ENCODE measurements at places on chromosomes 4 and X. TPM values are rescaled to one million over a fixed set of nuclear protein-coding genes. Genes with fewer than 3 reads are reported as not detected.

DNA sequence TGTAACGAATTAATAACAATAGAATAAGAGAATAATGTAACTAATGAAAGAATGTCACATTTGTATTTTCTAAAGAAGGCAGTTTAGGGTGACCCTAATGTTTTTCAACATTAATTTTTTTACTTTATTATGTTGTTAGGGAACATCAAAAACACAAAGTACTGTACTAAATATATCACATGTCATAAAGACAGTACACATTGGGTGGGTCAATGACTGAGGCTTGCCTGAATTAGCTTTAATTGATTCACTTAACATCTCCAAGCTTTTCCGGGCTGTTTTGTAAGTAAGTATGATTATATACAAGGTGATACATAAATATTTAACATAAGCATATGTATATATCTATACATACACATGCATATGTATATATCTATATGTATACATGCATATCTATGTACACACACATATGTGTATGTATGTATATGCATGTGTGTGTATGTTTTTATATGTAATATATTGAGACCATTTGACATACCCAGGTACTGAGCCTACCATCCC lies 43.4 kb upstream of the KLF3 start:
- no peak for DNase-seq

- DNase-seq, result peak; percentile 39
Measured at GRCh38 chr4:16023776-16024408, 59.9 kb downstream of the PROM1 start.

GRCh38 chrX:45769761-45770582 lies 569.3 kb upstream of the DIPK2B start:
- peak; percentile 93 for DNase-seq

DNA sequence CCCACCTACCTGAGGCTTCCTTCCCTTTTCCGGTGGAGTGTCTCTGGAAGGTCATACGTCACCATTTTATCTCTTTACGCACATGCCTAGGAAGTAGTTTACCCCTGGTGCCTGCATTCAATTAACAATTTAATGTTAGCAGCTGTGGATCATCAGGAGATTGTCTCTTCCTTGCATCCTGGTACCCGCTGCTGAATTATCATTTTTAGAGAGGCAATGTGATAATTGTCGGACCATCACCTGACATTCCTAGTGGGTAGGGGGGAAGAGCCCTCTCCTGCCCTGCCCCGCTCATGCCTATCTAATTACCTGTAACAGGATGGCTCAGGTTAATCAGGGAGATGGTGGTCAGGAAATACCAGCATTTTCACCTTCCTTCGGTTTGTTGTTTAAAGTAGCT lies 863.6 kb downstream of the RPA4 start:
- DNase-seq, result no peak

PWWP3B gene
- 16.7 TPM for total RNA-seq

STOX2 gene
- under 0.01 TPM for total RNA-seq
